Fibroblast of villous mesenchyme (primary cell): ENCODE measurements at places on chromosomes 2 and 18.
A peak's percentile ranks its signal among the peaks of the same experiment; 100 is the strongest.

DNA sequence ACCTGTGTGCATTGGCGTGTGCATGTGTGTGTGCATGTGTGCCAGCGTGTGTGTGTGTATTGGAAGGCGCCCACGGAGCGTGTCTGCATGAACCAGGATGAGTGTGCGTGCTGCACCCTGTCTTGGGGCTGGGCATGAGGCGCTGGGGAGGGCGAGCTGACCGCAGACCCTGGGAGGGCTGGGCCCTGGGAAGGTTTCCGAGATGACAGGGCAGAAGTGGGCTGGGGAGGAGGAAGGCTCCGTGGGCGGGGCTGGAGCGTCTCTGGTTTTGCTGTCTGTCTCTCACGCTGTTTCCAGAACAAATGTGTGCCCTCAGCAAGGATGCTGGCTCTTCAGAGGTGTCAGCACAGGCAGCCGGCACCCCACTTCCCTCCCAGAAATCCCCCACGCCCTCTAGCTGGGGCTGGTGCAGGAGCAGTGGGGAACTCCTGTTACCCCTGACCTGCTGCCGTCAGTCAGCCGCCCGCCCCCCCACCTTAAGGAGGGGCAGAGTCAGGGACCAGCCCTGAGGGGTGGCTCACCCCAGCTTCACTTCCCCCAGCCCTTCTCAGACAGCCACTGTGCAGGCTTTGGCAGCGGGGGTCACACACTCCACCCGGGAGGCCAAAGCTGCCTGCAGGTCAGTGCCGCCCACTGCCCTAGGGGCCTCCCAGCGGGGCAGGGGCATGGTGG is at the start of gene GPR35:
Gene GPR35, plus strand, starts transcription at position 531 of the 672 bp plus-strand sequence. CDS start 4,473 bp downstream, outside the sequence.
- DNase-seq: peak; percentile 21

- no peak for DNase-seq
These were observed 1355.7 kb upstream of the FAM98A start for GRCh38 chr2:34954758-34955157.

DNA sequence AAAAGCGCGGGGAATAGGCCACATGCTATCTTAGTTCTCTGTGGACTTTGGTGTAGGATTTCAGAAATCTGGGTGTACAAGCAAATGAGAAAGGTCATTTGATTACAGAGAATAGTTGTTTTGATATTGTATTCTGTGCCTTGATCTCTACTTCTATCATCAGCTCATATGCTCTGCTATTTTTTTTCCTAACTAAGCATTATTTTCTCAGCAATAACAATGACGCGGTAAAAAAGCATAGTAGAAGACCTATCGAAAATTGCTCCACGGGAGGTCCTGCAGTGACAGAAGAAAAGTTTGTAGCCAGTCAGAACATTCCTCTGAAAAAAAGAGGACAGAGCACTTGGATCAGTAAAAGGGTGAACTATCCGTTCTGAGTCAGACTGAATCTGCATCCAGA is 2.8 kb upstream of the SETBP1 start:
- DNase-seq: no peak

DNA sequence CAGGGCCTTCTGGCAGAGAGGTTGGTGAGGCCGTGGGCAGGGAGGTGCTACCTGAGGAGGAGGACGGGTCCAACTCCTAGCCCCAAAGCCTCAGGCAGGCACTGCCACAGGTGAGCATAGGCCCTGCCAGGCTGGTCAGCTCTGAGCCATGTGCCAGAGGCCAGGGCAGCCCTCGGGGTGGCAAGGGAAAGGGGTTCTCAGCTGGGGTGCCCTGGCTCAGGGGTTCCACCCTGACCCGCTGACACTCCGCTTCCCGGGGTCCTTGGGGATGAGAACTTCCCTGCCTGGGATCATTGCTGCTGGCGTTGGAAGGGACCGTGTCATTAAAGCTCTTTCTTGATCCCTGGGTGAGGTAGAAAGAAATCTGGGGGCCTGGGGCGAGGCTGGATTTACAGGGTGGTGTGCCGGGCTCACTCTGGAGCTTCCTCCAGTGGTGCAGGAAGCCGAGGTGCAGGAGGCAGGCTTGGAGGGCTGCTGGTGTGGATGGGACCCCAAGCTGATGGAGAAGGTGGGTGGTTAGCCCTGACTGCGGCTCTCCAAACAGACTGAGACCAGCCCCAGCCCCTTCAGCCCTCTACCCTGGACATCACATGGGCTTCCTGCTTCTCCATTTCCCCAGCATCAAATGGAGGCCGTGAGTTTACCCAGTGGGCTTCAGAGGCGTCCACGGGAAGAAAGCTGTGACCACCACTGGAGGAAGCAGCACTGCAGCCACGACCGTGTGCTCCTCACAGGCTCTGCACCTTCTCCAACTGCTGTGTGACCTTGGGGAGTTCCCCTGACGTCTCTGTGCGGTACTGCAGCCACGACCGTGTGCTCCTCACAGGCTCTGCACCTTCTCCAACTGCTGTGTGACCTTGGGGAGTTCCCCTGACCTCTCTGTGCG is 295.2 kb downstream of the NDUFA10 start:
- no peak for DNase-seq

DNA sequence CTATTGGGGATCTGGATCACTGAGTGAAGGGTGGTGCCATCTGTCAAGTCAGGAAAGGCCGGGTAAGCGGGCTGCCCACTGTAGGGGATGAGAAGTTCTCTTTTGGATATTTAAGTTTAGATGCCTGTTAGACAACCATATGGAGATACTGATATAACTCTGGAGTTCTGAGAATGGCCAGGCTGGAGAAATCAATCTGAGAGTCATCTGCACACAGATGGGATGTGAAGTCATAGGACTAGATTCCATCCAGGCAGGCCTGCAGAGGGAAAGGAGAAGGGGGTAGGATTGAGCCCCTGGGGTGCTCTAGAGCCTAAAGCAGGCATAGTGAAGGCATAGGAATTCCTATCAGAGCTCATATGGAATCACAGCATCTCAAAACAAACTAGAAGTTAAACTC is 30.1 kb downstream of the SPRED2 start:
- DNase-seq: no peak

GRCh38 chr2:240615396-240615795 is 9.9 kb upstream of the GPR35 start:
- DNase-seq: no peak

DNA sequence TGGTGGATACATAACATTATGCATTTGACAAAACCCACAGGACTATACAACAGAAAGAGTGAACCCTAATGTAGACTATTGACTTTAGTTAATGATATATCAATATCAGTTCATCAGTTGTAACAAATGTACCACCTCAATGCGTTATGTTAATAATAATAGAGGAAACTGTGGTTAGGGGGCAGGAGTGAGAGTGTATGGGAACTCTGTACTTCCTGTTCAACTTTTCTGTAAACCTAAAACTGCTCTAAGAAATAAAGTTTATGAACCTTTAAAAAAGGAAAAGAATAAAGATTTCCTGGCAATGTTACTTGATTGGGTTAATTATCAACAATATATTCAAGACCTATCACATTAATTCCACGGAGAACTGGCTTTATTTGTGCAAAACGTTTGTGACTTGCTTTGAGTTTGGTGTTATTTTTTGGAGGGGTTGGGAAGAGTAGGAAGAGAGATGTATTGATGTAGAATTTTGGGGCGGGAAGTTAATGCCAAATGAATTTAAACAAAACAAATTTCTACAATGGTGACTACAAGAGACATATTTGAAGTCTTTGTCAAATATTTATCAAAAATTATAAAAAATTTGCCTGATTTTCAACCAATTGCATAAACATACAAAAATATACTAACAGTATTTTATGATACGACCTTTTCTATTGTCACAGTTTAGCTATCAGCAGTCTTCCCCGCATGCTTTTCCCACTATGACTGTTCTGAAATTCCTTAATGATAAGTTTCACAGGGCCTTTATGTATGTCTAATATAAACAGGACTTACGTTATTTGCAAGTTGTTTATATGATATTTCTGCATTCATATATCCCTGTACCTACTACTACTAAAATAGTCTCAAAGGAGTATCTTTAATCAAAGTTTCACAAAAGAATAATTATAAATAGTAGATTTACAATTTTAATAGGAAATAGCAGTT is 2.1 kb upstream of the RTN4 start:
- peak; percentile 60 for DNase-seq

- DNase-seq: peak; percentile 96
These were observed 61.7 kb downstream of the MAP4K4 start for GRCh38 chr2:101759162-101759561.

DNA sequence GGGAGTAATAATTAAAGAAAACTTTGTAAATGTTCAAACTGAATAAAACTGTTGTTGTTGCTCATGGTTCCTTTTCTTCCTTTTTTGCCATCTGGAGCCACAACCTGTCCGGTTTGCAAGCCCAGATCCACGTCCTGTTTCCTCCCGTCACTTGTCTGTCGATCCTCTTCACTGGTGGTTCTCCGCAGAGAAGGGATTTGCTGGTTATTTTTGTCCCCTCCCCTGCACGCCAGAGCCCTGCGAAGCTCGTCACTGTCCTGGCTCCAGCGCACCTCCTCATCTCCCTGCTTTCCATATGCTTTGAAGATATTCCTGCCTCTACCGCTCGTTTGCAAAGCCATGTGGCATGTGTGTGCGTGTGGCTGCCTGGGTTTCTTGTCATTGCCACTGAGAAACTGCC is 461.4 kb downstream of the RNF144A start:
- DNase-seq: no peak

- DNase-seq: peak; percentile 48
These were observed 14.4 kb downstream of the RAB12 start for GRCh38 chr18:8623549-8624106.

- DNase-seq: no peak
These were observed 14.9 kb downstream of the ICOS start for GRCh38 chr2:203951366-203951902.

DNA sequence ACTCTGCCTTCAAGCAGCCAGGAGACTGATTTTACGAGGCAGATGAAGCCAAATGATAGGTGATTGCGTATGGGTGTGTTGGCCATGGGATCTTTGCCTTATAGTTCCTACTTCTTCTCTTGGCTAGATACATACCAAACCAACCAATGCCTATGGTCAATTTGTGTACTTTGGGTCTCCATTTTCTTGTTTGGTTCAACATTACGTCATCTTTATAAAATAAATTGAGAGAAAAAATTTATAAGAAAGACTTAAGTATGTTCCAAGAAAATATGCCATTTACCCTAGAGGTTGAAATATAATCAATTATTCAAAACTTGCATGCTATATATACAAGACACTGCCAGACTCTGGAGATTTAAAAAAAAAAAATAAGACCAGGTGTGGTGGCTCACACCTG is 150.9 kb downstream of the SP3 start:
- DNase-seq: no peak

DNA sequence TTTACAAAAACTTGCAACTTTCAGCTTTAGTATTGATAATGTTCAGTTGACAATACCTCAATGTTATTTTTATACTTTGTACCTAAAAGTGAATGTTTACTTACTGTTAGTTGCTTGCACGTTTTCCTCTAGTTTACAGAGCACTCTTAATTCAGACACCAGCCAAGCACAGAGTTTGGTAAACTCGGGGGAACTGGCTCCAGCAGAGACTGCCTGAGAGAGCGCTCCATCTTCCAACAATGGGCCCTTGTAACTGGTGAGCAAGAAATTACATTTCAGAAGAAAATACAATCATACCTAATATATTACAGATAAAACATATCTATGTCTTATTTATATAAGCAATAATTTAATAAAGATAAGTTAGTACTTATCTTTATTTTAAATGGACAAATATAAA is 3.7 kb downstream of the FAM98A start:
- DNase-seq: no peak

- no peak for DNase-seq
These were observed 2.0 kb upstream of the GNLY start for GRCh38 chr2:85692039-85692645.

GRCh38 chr2:112483831-112484230 is 1.9 kb downstream of the TTL start:
- no peak for DNase-seq

- no peak for DNase-seq
These were observed 16.0 kb downstream of the FAM178B start for GRCh38 chr2:96970248-96970875.

DNA sequence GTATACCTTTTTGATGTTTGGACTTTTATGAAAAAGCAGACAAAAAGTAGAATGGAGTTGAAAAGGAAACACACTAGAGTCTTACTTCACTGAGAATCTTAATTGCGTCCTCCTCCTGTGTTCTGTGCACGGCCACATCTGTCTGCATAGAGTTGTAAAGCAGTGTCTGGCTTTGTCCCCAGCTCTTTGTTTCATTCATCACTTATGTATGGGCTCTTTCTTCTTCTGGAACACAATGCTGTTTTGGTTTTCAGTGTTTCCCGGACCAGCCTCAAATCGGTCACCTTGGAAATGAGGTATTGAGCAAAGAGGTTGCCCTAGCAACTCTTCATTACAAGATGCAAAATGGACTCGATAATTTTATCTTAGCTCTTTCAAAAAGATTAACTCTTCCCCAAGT is 104.3 kb upstream of the CNGA3 start:
- no peak for DNase-seq

DNA sequence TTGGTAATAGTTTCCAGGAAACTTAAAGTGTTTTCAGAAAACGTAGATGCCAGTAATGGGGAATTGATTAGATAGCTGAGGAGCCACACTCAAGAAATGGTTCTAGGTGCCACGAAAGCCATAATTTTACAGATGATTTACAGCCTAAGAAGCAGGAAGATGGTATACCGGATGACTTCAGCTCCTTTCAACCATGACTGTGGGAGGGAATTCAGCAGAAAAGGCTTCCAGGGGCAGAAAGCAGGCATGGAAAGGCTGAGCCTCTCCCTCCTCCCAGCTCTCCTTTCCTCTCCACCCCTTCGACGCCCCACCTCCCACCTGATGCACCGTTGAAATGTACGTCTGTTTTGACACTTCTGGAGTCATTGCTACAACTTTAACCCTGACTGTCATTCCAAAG is 68.6 kb upstream of the SMIM21 start:
- no peak for DNase-seq

DNA sequence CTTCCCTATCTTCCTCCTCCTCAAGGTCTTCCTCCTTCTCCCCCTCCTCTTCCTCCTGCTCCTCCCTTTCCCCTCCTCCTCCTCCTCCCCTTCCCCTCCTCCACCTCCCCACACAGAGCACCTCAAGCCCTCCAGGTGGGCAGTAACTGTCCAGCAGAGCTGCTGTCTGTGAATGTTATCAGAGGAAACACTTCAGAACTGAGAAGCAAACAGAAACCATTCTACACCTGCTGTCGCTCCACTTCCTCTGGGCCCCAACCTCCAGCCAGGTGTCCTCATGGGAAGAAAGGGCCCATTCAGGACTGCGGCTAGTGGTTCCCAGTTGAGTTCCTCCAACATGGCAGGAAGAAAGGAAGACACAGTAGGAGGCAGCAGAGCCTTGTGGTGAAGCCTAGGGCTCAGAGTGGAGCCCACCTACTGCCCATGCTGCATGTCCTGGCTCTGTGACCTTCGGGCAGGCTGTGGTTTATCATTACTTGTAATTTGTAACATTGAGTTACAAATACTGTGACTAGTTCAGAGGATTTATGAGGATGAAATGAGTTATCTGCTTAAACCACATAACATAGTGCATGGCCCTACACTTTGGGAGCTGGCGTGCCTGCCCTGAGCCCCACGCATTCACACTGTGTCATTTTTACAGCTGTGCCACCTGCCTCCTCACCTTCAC is 165.9 kb upstream of the ID2 start:
- no peak for DNase-seq

- no peak for DNase-seq
These were observed 86.4 kb upstream of the FBXO11 start for GRCh38 chr2:47992671-47993070.
